ENCODE measurements at places on chromosomes 13 and 19.
A peak's percentile ranks its signal among the peaks of the same experiment; 100 is the strongest.

DNA sequence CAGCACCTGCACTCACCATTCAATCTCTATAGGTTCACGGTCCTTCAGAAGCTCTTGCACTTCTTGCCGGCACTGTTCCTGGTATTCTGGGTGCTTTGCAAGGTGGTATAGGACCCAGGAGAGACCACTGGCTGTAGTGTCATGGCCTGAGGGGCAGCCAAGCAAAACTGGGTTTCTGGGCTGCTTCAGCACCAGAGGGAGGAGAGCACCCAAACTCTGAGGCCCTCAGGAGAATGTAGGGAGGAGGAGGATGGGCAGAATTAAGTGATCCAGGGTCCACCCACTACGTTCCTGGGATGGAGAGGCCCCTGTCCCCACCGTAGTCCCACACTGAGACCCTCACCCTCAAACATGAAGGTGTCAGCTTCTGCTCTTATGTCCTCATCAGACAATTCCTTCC lies 12.3 kb downstream of the CYP4F11 start:
- DNase-seq = no peak

GRCh38 chr13:41389580-41389979 lies 67.8 kb upstream of the RGCC start:
- DNase-seq = no peak

DNA sequence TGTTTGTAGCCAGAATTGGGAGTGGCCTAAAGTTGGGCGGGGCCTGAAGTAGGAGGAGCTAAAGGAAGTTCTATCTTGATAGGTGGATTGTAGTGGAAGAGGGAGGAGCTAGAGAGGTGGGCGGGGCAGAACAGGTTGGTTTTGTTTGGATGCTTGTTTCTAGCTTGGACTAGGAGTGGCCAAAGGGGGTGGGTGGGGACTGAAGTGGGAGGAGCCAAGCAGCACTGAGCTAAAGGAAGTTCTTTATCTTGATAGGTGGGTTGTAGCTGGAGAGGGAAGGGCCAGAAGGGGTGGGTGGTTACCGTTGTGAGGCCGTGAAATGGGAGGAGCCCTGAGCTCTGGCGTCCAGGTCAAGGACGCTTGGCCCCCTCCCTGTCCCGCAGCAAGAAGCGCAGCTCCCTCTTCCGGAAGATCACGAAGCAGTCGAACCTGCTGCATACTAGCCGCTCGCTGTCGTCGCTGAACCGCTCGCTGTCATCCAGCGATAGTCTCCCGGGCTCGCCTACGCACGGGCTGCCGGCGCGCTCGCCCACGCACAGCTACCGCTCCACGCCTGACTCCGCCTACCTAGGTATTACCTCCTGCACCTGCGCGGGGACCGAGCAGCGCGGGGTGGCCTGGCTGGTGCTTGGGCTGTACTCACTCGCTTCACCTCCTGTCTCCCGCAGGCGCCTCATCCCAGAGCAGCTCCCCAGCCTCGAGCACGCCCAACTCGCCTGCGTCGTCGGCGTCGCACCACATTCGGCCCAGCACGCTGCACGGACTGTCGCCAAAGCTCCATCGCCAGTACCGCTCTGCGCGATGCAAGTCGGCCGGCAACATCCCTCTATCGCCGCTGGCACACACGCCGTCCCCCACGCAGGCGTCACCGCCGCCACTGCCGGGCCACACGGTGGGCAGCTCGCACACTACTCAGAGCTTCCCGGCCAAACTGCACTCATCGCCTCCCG lies 8.0 kb downstream of the DNASE2 start:
- no peak for DNase-seq

- DNase-seq = no peak
Measured at GRCh38 chr13:70027551-70027950, 80.1 kb upstream of the ATXN8OS start.

DNA sequence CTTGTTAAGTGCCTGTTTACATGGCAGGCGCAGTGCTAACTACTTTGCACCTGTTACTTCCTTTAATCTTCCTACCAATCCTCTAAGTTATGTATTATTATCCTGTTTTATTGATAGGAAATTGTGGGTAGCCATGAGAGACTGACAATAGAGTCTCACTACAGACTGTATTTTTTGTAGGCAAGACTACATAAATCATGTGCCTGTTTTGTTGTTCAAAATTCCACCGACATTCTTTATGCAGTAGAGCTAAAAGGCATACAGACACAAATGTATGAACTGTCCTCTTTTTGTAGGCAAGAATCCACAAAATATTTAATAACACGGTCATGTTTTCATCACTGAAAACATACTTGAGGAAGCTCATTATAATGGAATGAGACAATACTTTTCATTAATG lies 205.5 kb downstream of the NALCN start:
- DNase-seq = no peak

GRCh38 chr19:55418185-55418584 lies 10.6 kb upstream of the UBE2S start:
- peak; percentile 67 for DNase-seq

- no peak for DNase-seq
Measured at GRCh38 chr13:75415694-75416093, 66.3 kb downstream of the TBC1D4 start.

DNA sequence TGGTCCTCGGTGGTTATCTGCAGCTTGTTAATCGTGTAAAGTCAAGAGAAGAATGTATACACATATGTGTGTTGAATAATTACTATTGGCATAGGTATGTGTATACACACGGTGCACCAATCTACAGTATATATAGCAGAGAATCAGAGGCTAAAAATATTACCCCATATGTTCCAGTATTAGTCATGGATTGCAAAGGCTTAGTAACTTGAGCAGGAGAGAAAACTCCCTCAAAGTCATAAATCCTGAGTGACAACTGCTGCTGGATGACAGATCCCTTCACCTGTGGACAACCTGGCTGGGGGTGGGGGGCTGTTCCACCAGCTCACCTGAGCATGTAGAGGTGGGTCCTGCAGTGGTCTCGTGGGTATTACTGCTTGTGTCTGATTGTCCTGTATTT lies 185.0 kb downstream of the ZNF536 start:
- no peak for DNase-seq

GRCh38 chr19:55305983-55306562 lies 19.1 kb downstream of the TMEM150B start:
- DNase-seq = peak; percentile 32

DNA sequence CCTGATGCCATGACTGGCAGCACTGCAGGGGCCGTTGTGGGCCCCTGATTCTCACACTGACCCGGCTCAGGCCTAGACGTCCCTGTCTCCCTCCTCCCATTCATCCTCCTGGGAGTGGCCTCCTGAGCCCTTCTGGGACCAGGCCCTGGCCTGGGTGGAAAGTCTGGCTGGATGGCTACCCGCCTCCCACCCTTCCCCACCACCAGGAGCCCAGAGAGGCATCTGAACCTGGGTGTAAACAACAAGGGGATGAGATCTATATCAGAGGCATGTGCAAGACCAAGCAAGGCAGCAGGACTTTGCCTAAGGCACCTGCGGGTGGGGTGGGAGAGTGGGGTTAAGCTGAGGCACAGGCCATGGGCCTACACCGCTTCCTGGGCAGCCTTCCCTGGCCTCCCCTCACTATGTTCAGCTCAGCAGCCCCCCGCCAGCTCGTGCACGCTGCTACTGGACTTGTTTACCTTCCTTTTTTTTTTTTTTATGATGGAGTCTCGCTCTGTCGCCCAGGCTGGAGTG lies 22.0 kb upstream of the ASPDH start:
- DNase-seq = no peak

DNA sequence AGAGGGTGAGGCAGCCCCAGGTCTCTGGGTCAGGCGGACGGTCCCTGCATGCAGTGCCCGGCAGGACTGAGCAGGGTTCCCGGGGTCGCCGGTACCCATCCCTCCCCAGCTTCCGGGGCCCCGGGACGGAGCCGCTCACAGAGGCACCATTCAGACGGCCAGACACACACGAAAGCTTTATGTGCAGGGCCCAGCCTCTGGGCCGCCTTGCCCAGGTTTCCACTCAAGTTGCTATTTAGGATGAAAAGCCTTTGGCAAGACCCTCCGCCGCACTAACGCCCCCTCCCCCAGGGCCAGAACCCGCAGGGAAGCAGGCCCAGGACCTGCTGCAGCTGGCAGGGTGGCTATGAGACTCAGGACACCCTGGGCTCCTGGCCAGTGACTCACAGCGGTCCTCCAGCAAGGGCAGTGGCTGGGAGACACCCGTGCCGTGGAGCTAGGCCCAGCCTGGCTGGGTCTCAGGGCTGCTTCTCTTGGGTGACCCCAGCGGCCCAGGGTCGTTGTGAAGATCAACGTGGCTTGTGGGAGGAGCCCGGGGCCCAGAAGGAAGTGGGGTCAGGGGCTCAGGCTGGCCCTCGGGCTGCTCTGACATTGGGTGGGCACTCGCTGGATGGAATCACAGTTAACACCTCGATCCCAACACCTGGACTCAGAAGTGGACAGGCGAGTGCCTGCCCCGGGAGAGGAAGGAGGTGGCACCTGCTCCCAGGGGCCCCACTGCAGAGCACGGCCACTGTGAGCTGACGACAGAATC lies 4.8 kb downstream of the C19orf25 start:
- DNase-seq = no peak

DNA sequence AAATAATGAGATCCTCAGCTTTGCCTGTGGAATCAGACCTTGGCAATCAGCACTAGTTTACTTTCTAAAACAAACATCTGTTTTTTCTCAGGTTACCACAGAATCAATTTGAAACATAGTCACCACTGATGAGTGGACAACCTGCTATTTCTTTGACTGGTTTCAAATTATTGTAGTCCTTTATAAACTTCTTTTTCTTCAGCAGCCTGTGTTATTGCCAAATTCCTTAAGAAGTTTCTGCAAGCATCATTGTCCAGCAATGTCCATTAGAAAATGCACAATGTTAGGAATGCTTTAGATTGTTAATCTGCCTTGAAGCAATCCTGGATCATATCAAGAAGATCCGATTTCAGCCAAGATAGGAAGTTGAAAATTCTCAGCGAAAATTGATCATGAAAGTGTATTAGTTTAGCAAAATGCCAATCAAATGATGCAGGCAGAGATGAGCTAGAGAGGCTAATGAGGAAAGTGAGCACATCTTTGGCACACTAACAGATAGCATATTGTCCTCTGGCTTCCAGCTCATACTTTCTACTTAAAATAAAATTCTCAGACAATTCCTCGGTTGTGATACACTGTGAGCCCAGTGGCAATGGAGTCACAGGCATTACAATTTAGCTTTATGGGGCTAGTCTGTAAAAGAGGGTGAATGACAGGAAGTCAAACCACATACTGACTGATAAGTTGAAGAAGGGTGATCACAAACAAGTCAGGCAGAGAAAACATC lies 270.6 kb downstream of the SLITRK6 start:
- no peak for DNase-seq

DNA sequence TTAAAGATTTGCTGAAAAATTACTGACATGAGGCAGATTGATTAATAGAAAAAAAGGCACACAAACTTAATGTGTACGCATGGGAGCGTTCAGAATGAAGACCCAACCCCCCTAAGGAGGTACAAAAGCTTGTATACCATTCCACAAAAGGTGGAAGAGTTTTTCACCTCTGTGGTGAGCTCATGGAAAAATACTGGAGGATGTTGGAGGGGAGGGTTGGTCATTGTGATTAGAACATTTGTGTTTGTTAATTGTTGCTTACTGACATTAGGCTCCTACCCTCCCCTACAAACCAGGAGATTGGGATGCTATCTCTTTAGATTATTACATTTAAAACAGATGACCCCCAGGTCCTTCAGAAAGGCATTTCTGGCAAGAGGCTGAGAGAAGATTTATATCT lies 1973.3 kb downstream of the OLFM4 start:
- DNase-seq = no peak

Measured in endothelial cell (in vitro differentiated cells).